ENCODE measurements at places on chromosomes 1 and 21. TPM values are rescaled to one million over a fixed set of nuclear protein-coding genes. Genes with fewer than 3 reads are reported as not detected.

- DNase-seq: no peak
Observed at GRCh38 chr1:94973309-94973922, 46.5 kb upstream of the CNN3 start.

The TRAPPC10 gene
- total RNA-seq: 11.8 TPM

- no peak for DNase-seq
Observed at GRCh38 chr1:4515727-4516289, 138.6 kb upstream of the AJAP1 start.

The HMGN1 gene
- total RNA-seq: 246 TPM

All from RPMI7951 (cell line).